Kidney epithelial cell (primary cell): ENCODE measurements at places on chromosomes 16 and 17.
A peak's percentile ranks its signal among the peaks of the same experiment; 100 is the strongest.

GRCh38 chr17:82648742-82649331 is 593 bp upstream of the WDR45B start:
- DNase-seq: no peak

- peak; percentile 18 for DNase-seq
These were observed 441.0 kb upstream of the SALL1 start for GRCh38 chr16:51592001-51592501.

DNA sequence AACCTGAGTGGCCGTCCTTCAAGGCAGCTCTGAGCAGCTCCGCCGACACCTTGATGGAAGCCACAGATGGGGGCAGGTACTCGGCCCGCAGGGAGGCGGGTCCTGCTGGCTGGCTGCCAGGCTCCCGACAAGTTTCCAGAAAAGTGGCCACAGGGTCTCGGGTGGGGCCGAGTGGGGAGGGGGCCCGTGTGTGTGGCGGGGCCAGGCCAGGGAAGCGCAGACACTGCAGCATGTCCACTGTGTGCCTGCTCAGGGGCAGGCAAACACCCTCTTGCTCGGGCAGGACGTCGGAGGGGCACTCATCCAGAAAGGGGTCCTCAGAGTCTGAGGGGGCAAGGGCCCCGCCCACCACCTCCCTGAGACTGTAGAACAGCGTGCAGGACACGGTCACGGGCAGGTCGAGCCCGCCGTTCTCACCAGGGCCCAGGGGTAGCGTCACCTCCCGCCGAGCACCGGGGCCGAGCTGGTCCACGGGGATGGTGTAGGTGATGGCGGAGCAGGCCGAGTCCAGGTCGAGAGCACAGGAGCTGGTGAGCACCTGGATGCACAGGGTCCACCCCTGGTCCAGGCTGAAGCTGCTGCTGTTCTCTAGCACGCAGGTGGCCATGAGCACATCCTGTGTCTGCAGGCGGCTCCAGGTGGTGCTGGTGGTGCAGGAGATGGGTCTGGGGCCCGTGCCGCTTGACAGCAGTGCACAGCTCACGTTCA is 5.1 kb downstream of the FAAP100 start:
- DNase-seq: no peak

GRCh38 chr17:2967515-2967914 is 95.9 kb downstream of the OR1D5 start:
- no peak for DNase-seq

- no peak for DNase-seq
These were observed 24.6 kb downstream of the MEAK7 start for GRCh38 chr16:84479716-84480450.

DNA sequence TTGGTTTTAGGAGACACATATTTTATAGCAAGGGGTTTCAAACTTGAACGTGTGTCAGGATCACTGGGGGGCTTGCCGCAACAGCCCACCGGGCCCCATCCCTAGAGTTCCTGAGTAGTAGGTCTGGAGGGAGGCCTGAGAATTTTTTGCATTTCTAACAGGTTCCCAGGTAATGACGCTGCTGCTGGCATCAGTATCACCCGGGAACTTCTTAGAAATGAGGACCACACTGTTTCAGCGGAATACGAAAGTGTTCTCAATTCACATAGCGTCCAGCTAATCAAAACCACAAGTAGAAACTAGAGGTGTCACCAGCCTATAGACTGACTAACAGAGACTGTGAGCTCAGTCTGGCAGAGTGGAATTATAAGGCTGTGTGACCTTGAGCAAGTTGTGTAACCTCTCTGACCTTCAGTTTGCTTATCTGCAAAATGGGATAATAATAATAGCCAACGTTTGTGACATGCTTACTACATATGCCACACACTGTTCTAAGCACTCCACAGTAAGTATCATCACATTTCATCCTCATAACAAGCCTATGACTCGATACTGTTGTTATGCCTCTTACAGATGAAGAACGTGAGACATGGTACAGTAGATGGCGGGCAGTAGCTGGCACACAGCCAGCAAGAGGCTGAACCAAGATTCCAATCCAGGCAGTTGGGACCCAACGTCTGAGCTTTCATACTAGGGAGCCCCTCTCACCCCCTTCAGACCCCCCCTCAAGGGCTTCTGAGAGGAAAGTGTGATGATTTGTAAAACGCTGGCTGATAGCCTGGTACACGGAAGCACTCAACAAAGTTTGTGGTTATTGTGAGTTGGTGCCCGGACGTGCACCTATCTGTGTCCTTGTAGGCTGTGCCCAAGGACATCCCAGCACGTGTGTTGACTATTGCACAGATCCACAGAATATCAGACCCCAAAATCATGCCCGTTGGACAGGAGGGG is 4.6 kb upstream of the ICAM2 start:
- no peak for DNase-seq

DNA sequence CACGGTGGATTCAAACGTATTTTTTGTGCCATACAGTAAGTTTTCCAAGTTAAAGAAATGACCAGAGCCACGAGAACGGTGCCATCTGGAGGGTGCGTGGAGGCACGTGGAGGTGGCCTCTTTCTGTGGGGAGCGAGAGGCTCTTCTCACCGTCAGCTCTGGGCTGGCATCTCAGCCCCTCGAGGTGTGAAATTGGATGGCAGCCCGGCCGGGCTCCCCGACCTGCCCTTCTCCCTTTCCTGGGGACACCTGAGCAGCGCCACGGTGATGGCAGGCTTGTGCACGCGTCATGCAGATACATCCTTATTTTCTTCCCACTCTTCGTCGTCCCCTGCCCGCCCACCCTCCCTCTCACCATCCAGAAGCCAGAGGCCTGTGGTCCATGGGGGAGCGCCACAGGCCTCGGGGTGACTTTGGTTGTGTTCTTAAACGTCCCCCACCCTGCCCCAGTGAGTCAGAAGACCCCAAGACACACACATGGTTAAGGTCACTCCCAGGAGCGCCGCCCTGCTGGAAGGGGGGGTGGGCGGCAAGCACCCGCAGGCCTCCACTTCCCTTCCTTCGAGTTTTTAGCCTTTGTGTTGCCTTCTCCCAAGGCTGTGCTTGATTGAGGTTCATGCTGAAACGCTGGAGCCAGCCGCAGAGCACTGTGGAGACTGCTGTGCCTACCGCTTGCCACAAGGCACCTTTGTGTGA is 109.4 kb downstream of the BANP start:
- DNase-seq: no peak

DNA sequence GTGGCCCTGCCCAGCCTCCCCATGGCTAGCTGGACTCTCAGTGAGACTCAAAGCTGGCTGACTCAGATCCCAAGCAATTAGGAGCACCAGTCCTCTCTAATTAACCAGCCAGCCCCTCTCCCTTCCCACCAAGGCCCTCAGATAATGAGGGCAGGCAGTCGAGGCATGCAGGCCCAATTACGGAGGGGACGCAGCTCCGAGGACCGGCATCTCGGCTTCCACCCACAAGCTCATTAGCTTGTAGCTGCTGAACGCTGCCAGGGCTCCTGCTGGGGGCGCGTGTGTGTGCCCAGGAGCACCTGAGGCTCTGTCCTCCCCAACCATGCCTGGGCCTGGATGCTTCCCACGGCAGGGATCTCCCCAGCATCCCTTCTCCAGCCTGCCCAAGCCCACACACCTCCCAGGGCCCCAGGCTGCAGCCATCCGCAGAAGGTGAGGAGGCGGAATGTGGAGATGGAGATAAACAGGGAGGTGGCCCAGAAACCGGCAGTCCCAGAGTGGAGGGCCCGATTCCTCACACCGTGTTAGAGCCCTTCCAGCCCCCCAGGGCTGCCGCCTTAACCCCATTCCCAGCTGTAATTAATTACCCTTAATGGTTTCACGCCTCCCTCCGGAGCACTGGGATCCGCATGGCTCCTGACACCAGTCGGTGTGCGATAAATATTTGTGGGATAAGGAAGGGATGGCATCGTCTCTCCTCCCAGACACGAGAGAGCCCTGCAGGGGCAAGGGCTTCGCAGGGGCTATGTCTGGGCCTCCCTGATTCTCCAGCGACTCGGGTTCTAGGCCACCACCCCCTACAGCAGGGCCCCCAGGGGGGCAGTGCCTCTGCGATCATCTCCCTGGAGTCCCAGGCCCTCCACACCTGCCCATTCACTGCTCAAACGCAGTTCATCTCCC is 42.2 kb downstream of the RPH3AL start:
- DNase-seq: no peak

DNA sequence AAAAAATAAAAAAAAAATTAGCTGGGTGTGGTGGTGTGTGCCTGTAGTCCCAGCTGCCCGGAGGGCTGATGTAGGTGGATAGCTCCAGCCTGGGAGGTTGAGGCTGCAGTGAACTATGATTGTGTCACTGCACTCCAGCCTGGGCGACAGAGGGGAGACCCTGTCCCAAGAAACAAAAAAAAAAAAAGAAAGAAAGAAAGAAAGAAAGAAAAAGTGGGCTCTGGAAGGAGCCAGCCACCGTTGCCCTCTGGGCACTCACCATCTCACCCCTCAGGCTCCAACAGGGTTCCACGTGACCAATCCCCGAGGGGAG is 87.3 kb upstream of the TOB1 start:
- no peak for DNase-seq

GRCh38 chr16:66272461-66272860 is 94.0 kb upstream of the CDH5 start:
- no peak for DNase-seq

DNA sequence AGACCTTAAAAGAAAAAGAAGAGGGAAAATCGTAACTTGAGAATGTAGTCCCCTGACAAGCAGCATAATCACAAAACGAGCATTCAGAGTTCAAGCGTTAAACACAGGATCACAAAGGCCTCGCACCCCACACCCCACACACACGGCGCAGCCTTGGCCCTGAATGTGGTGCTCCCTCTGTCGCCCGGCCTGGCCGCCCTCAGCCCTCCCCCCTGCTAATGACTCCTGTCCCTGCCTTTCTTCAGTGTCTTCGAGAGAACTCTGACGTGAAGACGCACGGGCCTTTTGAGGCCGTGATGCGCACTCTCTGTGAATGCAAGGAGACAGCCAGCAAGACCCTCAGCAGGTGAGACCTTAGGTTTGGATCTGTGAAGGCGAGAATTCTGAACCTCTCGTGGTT is 47.5 kb upstream of the ENDOV start:
- no peak for DNase-seq

GRCh38 chr16:2147981-2148671 is at the start of gene RAB26:
RAB26 (plus strand) TSS chr16:2148625; CDS start chr16:2148784, 159 bp downstream.
- no peak for DNase-seq

DNA sequence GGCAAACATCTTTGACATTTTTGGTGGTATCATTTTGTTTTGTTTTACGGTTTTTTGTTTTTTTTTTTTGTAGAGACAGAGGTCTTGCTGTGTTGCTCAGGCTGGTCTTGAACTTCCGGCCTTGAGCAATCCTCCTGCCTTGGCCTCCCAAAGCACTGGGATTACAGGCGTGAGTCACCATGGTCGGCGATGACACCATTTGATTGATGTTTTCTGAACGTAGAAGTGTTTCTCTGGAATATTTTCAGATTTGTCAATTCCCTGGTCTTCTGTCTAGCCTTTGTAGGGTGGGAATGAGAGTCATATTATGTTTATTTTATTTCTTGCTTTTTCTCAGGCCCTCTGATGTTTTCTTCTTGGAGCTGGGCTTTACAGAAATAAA is 32.2 kb upstream of the BRD7 start:
- DNase-seq: no peak

DNA sequence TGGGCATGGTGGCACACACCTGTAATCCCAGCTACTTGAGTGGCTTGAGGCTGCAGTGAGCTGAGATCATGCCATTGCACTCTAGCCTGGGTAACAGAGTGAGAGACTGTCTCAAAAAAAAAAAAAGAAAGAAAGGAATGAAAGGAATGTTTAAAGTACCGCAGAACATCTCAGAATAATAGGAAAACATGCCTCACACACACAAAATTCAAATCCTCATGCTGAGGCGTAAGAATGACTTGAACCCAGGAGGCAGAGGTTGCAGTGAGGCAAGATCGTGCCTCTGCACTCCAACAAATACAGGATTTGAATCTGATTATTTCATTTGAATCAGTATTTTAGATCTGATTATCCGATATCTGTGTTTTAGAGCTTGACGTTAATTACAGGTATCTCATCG is 21.3 kb upstream of the GAA start:
- no peak for DNase-seq

DNA sequence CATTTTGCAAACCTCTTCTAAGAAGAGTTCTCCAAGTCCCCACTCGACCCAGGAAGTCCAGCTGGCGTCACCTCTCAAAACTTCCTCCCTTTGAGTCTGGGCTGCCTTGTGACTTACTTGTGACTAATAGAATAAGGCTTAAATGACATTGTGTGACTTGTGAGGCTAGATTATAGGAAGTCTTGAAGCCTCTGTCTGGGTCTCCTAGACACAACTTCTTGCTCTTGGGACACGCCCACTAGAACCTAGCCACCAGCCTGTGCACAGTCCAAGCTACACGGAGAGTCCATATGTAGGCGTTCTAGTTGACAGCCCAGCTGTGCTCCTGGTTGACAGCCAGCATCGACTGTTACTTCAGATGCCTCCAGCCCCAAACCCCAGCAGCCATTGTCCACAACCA is 66.7 kb upstream of the TANC2 start:
- DNase-seq: no peak

GRCh38 chr16:85781695-85782370 is 17.5 kb downstream of the EMC8 start:
- DNase-seq: no peak

DNA sequence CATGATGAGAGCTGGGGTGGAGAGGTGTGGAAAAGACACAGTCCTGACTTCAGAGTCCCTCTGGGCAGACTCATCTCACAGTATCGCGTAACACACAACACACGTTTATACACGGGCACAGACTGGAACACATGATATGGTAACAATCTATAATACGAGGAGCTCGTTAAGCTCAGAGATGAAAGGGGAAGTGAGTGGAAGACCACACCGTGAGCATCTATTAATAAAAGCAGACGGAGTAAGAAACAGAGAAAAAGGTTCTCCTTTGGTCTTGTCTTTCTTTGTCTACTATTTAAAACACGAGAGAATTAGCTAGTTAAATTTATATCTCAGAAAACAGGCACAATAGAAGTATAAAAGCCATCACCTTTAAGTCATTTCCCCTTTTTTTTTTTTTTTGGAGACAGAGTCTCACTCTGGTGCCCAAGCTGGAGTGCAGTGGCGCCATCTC is 13.5 kb downstream of the ANKRD11 start:
- DNase-seq: no peak

GRCh38 chr16:50939356-50939755 is 197.5 kb downstream of the CYLD start:
- DNase-seq: no peak

- DNase-seq: no peak
These were observed 3.7 kb upstream of the STAT5A start for GRCh38 chr17:42284566-42284965.

DNA sequence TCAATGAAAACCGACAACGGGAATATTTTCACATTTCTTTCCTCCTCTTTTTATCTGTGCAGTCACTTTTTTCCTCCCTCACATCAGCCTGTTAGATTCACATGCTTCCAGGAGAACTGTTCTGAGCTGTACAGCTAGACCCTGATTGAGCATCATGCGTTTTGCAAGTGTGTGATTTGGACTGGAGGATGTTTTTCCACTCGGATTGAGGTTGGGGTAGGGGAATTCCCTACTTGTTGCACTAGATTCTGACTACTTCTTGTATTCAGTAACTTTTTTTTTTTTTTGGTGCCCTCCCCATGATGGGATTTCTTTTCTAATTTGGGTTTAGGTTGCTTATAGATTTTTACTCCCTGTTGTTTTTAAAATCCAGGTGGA is 4.8 kb downstream of the MSI2 start:
- DNase-seq: no peak
